ENCODE measurements at places on chromosomes 13 and 19. TPM values are rescaled to one million over a fixed set of nuclear protein-coding genes. Genes with fewer than 3 reads are reported as not detected.
A peak's percentile ranks its signal among the peaks of the same experiment; 100 is the strongest.

CD177 gene
- not detected for total RNA-seq

LMTK3 gene
- total RNA-seq = 1.9 TPM

PLK5 gene
- not detected for total RNA-seq

PGLYRP2 gene
- not detected for total RNA-seq

FFAR3 gene
- not detected for total RNA-seq

MTUS2 gene
- not detected for total RNA-seq

DNA sequence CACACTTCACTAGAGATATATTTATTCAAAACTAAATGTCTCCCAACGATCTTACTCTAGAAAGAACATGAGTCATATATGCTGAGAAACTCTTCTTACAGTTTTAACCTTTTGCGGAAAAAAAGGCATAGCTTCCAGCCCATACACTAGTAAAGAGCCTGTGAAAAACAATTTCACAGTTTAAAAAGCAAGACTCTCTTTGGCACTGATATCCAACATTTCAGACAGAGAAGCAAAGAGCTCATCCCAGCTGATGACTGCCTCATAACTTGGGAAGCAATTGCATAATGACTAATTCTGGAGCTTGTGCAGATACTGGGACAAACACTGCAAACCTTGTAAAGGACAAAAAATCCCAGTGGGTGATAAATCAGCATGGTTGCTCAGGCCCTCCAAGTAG lies 88.0 kb downstream of the ENOX1 start:
- no peaks in the 10 kb centered on the region for H3K36me3 ChIP-seq
- DNase-seq = no peak
- H3K4me1 ChIP-seq = no peaks in the 10 kb centered on the region
- no peak overlapping the region for H3K4me3 ChIP-seq
- no peak overlapping the region for H3K27ac ChIP-seq

- peaks cover 7% of the 10 kb centered on the region for H3K27me3 ChIP-seq
- peaks cover 11% of the 10 kb centered on the region for H3K4me1 ChIP-seq
- no peaks in the 10 kb centered on the region for H3K36me3 ChIP-seq
- H3K4me3 ChIP-seq = no peak within 1 kb of the TSS
These were observed at the start of gene TRPM4 for GRCh38 chr19:49157445-49158224. TSS of gene TRPM4 (plus strand) at chr19:49157792. CDS start at chr19:49157867, 75 bp downstream.

DNA sequence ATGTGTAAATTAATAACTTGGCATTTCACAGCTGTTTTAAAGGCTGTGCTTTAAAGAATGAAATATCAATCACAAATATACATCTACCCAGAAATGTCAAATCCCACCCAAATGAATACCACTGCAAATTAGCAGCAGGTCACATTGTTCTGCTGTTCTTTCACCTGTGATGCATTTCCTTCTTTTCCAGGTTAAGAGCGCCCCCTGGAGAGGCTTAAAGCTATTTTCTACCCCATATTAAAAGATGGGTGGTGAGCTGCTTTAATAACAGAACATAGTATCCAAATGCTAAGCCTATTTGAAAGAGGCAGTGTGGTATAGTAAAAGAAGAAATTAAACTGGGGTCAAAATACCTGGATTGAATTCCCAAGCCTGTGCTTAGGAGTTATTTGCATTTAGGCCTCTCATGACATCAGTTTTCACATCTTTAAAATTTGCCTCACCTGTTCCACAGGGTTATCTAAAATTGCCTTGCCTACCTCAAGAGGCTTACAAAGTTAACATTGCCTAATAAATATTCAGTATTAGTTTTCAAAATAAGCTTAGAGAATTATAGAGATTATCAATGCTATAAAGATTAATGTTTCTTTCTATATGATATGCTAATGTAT lies 396.9 kb upstream of the SLITRK5 start:
- no peaks in the 10 kb centered on the region for H3K36me3 ChIP-seq
- H3K27ac ChIP-seq = no peak overlapping the region
- no peak overlapping the region for H3K4me3 ChIP-seq
- no peak for DNase-seq
- H3K4me1 ChIP-seq = no peaks in the 10 kb centered on the region

DNA sequence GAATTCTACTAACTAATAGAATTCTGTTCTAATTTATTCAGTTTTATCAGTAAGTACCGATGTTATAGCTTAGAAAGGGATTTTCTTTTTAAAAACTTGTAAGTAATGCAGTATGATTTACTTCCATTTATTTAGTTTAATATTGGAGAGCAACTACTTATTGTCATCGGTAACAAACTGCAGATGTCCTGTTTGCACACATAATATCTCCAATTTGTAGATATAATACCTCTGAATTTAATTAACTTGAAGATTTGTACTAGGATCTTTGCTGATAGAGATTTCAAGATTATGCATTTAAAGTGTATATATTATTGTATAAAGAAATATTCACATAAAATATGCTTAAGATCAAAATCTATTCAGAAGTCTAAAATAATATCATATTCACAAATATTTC lies 356.7 kb downstream of the PCDH17 start:
- no peaks in the 10 kb centered on the region for H3K36me3 ChIP-seq
- H3K4me3 ChIP-seq = no peak overlapping the region
- no peak for DNase-seq
- no peaks in the 10 kb centered on the region for H3K4me1 ChIP-seq
- no peak overlapping the region for H3K27ac ChIP-seq

GRCh38 chr13:33794576-33794975 lies 23.4 kb upstream of the RFC3 start:
- H3K36me3 ChIP-seq = no peaks in the 10 kb centered on the region
- H3K4me1 ChIP-seq = no peaks in the 10 kb centered on the region
- H3K27me3 ChIP-seq = no peaks in the 10 kb centered on the region
- no peak for DNase-seq

- H3K36me3 ChIP-seq = peaks cover 5% of the 10 kb centered on the region
- H3K4me1 ChIP-seq = peaks cover 13% of the 10 kb centered on the region
- no peak for DNase-seq
These were observed 5.4 kb downstream of the PNPLA6 start for GRCh38 chr19:7540761-7541474.

GRCh38 chr19:34193439-34193838 lies 21.1 kb downstream of the LSM14A start:
- peak; percentile 36 for DNase-seq
- H3K4me1 ChIP-seq = peaks cover 51% of the 10 kb centered on the region
- no peaks in the 10 kb centered on the region for H3K27me3 ChIP-seq
- peaks cover 15% of the 10 kb centered on the region for H3K36me3 ChIP-seq
- H3K4me3 ChIP-seq = no peak overlapping the region

DNA sequence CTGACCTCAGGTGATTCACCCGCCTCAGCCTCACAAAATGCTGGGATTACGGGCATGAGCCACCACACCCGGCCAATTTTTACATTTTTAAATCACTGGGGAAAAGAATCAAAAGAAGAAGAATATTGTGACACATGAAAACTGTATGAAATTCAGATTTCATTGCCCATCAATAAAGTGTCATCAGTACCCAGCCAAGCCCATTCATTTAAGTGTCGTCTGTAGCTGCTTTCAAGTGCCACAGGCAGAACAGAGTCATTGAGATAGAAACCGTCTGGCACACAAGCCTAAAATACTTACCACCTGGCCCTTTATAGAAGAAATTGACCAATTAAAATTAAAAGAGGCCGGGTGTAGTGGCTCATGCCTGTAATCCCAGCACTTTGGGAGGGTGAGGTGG lies 15.3 kb downstream of the COLGALT1 start:
- H3K4me1 ChIP-seq = no peaks in the 10 kb centered on the region
- H3K27me3 ChIP-seq = no peaks in the 10 kb centered on the region
- H3K36me3 ChIP-seq = peaks cover 65% of the 10 kb centered on the region
